ENCODE measurements at places on chromosomes 6 and 20.

DNA sequence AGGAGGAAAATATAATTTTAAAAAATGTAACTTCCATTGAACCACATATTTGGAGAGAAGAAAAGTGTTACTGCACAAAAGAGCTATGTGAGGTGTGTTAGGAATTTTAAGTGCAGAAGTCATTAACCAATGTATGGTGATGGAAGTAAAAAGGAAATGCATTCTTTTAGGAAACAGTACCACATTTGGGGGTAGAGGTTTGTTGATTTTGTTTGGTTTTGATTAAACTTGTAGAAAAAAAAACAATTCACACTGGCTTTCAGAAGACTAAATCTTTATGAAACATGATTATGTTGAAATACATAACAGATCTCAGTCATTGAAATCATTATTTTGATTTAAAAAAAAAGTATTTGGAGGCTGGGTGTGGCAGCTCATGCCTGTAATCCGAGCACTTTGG lies 1287.0 kb upstream of the GJE1 start:
- DNase-seq = no peak

- no peak for DNase-seq
These were observed 475.9 kb upstream of the MARCKS start for GRCh38 chr6:113381232-113381631.

DNA sequence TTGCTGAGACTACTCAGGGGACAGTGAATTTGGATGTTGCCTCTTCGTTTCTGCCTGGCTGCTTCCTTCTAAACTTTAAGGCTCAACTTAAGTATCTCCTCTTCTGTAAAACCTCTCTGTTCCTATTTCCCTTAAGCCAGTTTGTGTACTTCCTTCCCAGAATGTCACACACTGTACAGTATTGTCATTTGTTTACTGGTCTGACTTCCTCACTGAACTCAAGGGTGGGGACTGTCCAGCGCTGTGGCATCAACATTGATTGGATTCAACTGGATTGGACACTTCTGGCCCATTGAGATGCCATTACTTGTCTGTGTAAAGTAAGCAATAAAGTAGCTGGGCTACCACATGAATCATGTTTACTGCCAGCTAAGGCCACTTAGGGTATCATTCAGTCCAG lies 69.7 kb downstream of the ANKS1A start:
- no peak for DNase-seq

DNA sequence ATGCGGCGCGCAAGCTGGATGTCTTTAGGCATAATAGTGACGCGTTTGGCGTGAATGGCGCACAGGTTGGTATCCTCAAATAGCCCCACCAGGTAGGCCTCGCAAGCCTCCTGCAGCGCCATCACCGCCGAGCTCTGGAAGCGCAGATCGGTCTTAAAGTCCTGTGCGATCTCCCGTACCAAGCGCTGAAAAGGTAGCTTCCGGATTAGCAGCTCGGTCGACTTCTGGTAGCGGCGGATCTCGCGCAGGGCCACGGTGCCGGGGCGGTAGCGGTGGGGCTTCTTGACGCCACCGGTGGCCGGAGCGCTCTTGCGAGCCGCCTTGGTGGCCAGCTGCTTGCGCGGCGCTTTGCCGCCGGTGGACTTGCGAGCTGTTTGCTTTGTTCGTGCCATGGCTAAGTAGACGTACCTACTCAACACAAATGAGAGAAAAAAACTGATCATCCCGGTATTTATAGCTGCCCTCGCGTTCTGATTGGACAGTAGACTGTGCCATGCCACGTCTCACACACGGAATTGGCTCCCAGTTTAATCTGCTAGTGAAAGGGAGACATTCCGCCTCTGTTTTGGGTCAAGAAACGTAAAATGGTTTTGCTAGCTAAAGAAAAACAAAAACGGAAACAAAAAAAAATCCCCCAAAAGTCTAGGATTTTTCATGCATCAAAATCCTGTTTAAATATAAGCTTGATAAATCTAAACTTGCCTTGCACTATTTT lies 40.1 kb downstream of the OR2B2 start:
- DNase-seq = peak; percentile 67

DNA sequence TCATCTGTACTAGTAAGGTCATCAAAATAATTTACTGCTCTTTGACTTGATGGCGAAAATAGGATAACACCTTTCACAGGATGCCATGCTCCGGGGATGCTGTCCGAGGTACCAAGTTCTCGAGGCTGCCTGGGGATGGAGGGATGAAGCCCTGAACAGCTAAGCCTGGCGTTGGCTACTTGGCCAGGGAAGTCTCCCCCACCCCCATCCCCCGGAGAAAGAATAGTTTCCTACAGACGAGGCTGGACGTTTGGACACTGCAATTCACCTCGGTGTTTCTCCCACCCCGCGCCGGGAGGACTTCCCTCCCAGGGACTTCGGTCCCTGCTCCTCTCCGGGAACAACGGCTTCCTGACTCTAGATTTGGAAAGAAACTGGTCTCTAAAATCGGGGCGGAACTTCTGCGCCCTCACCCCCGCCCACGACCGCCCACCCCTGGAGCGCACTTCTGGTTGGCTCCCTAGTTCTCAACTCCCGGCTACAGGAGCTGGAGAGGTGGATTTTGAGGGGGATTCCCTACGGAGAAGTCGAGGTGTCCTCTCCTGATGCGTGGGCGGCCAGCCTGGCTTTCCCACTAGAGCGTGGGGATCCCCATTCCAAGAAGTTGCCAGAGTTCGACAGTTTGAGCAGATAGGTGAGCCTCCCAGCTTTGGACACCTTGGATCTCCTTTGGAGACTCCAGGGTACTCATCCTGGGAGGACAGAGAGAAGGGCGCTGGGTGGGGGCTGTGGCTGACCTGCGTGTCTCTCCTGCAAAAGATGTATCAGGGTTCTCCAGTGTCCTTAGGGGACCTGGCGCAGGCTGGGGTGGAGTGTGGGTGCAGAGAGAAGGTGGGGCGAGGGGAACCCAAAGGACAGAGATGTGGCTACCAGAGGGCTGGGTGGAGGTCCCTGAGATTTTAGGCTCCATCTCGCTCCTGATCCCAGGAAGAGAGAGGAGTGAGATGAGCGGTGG lies 1.1 kb downstream of the PCSK2 start:
- no peak for DNase-seq

DNA sequence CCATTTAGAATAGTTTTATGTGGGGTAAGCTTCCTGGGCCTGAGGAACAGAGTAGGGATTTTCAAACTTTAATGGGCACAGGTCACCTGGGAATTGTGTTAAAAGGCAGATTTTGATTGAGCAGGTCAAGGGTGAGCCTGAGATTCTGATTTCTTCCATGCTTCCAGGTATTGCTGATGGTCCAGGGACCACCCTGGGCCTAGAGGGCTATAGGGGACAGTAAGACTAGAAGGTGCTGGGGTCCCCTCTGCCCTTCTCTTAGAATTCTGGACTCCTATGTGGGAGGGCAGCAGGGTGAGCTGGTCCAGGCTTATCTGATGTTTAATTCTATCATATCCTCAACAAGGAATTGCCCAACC lies 2.6 kb downstream of the DDR1 start:
- DNase-seq = no peak

DNA sequence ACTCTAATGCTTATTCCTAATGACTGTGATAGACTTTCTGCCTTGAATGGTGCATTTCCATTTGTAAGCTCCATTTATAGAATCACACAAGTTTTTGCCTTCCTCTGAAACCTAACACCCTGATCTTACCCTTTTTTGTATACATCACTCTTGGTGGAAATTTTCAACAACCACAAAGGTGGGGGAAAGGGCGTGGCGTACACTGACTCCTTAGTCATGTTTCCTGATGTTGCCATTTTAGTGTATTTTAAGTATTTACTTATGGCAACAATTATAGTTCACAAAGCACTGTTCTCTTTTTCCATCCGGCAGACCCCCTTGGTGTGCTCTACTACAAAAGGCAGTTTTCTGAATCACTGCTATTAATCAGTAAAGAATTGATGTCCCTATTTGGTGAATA lies 92.0 kb downstream of the ATXN1 start:
- DNase-seq = peak; percentile 55

GRCh38 chr6:126890055-126890454 lies 228.4 kb upstream of the RSPO3 start:
- no peak for DNase-seq

- no peak for DNase-seq
These were observed 18.6 kb upstream of the FAM135A start for GRCh38 chr6:70394518-70395300.

DNA sequence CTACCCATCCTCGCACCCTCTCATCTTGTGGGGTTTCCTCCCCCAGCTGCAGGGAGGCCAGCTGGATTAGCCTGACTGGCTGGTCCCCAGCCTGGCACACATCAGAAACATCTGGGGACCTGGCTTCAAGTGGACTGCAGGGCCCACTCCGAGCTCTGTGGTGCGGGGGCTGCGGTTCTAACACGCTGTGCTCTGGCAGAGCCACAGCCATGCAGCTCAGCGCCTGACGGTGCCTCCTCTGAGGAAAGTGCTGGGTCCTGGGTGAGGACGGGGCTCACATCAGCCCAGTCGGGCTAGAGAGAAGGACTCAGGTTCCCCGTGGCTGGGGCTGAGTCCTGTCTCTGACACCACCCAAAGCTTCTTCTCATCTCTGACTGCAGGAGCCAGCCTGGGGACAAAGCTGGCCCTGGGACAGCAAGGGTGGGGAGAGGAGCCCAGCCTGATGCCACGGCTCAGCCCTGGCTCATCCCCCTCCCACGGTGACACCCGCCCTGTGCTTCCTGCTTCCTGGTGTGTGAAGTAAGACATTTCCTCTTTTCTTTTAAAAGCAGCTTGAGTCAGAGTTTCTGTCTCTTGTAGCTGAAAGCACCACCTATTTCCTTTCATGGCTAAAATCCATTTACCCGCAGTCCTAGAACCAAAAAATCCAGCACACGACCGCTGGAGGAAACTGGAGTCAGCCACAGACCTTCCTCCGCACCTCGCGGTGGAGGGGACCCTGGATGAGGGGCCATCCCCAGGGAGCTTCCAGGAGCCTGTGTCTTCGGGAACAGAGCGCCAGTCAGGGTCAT lies 127.4 kb upstream of the AFDN start:
- DNase-seq = peak; percentile 68

GRCh38 chr20:39849664-39850063 lies 839.4 kb downstream of the MAFB start:
- no peak for DNase-seq

DNA sequence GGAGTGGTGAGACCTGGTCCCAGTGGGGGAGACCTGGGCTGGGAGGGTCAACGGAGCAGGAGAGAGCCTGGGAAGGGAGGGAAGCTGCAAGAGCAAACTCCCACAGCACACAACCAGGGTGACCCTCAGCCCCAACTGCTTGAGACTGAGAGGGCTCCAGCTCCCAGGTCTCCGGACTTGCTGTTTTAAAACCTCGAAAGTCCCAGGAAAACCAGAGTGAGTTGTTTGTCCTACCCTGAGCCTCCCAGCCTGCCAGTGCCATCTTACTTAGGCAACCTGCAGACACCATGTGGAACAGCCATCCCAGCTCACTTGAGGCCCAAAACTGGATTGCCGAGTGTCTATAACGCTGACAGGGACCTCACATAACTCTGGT lies 4.8 kb upstream of the NTSR1 start:
- no peak for DNase-seq

GRCh38 chr20:35007413-35007812 lies 51.7 kb downstream of the MYH7B start:
- no peak for DNase-seq

DNA sequence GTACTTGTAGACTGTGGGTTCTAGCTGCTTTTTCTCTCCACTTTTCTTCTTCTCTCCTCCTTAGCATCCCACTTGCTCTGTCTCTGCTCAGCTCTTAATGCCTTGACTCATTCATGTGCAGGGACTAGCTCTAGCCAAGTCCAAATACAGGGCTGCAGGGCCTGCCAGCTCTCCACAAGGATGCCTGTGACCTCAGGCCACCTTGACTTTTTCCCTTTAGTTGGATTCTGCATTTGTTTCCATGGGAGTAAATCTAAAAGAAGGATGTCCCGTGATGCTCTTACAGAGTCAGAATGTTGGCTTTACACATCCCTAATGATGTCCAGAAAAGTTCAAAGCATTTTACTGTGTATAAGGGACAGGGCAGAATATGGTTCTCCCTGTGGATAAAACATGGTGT lies 101.8 kb upstream of the PREP start:
- no peak for DNase-seq

GRCh38 chr6:3226481-3227362 lies 731 bp downstream of the TUBB2B start:
- DNase-seq = no peak

DNA sequence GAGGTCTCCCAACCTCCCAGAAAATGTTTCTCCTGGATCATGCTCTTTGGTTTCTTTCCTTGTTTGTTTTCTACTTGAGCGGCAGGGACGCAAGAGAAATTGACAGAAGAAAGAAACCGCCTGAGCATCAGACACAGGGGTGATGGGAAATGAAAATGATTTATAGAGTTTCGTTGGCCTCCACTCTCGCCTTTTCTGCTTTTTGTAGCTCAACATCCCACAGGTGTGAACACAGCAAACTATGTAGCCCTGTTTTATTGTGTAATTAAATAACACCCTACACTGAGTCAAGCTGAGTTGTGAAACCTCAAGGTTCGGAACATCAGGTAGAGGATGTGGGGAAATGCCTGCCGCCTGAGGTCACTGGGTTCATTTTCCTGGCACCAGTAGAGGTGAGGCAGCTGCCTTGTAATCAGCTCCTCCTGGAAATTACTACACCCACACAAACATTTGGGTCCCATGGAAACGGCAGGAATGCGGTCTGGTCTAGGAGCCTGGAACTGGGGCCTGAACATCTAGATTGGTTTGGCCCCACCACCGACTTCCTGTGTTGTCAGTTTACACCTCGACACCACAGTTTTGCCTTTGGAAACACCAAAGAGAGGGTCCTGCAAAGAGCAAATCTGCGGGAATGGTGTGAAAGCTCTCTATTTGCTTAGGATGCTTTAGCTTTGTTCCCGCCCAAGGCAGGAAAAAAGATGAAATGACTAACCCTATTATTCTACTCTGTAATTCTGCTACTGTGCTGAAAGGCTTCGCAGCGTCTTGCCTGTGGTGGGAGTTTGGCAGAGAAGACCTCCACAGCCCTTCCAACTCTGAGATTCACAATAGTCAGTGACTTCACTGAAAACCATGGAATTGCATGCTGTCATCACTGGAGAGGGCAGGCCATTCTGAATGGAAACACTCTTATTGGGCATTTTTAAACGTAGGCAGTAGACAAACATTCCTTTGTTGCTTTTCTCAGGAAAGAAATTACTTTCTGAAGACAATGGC lies 53.0 kb downstream of the ADAT2 start:
- no peak for DNase-seq

DNA sequence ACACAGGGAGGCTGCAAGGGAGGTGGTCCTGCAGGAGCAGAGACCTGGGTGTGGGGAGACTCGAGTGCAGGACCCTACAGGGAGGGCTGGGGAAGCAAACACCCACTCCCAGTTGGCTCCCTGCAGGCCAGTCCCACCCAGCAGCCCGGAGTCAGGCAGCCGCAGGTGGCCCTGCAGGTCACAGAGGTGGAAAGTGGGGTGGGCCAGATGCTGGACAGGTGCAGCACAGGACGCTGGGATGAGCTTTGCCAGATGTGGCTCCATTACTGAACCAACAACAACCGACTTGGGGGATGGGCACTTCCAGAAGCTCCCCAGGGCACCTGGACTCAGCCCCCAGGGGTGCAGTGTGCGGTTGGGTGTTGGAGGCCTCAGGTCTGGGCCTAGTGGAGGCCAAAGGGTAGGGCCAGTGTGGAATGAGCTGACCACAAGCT lies 26.6 kb upstream of the MYT1 start:
- DNase-seq = no peak
